ENCODE measurements at places on chromosomes 12 and 14.

GRCh38 chr12:29744365-29744764, 39.4 kb downstream of the TMTC1 start:
- no peak for DNase-seq

- DNase-seq, result no peak
Observed at GRCh38 chr12:97556302-97556779, 93.7 kb downstream of the RMST start.

DNA sequence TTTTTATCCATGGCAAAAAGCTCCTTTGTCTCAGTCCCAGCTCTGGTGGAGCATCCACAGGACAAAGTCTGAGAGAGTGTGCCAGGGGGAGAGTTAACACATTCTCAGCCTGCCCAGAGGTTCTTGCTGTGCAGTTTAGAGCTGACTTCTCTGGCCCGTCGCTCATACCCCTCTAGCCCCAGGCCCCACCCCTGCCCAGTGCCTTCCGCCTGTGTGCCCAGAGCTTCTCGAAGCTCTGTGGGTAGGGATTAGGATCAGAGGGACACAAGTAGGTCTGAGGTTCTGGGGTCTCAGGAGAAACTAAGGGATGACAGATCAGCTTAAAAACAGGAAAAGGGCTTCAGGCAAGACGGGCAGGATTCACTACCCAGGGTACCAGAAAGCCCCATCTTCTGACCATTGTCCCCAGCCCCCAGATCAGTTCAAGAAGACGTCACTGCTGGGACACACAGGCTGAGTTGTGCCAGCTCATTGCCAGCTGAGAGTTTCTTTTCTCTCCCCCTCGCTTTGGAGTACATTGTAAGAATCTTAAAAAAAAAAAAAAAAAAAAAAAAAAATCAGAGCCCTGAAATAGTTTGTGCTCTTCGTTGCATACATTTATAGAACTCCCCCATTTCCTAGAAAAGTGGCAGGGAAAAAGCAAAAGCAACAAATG, 127.0 kb downstream of the GCH1 start:
- DNase-seq, result no peak

DNA sequence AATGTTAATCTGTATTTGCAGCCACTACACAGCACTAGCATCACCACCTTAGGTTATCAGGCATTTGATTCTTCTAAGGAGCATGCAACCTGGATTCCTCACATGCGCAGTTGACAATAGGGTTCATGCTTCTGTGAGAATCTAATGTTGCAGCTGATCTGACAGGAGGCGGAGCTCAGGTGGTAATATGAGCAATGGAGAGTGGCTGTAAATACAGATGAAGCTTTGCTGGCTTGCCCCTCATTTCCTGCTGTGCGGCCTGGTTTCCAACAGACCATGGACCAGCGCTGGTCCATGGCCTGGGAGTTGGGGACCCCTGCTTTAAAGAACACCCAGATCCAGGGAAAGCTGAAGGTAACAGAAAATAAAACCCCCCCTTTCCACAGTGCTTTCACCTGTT, 51.0 kb downstream of the TMX1 start:
- DNase-seq, result no peak

DNA sequence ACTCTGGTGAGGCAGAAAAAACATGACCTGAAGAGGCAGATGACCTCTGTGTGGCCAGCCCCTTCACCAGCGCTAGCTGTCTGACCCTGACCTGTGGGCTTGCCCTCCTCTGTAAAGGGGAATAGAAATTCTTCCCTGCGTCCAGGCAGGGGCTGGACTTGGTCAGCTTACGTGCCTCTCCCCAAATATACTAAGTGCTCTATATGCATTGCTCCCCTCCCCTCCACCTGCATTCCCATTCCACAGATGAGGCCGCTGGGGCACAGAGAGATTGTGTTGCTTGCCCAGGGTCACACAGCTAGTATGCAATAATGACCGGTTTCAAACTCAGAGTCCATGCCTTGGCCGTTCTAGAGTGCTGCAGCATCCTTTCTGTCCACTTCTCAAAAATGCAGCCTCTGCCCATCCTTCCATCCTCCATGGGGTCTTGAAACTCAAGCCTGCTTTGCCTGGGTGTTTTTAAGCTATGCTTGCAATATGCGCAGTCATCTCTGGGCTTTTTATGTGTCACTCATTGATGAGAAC, 303.9 kb downstream of the CACNA1C start:
- DNase-seq, result no peak

Data from HTR-8/SVneo (cell line).